Activated naive CD4-positive, alpha-beta T cell treated with anti-CD3 and anti-CD28 coated beads, Interleukin-2, amount 50 U/mL, for 72 hours (primary cell): ENCODE measurements at places on chromosomes 7 and 10.
A peak's percentile ranks its signal among the peaks of the same experiment; 100 is the strongest.

DNA sequence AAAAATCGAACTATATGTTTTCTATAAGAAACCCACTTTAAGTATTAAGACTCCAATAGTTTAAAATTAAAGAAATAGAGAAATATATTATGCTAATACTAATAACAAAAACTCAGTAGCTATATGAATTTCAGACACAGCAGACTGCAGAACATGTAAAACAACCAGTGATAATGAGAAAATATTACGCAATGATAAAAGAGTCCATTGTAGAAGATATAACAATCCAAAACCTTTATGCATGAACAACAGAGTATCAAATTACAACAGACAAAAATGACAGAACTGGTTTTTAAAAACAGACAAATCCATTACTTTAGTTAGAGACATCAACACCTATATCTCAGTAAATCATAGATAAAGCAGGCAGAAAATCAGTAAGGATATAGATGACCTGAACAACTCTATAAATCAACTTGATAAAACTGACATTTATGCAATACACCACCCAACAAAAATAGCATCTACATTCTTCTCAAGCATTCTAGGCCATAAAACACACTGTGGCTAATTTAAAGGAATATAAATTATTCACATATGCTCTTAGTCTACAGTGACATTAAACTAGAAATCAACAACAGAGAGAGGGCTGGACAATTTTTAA is 669.5 kb upstream of the GHITM start:
- no peak for DNase-seq

DNA sequence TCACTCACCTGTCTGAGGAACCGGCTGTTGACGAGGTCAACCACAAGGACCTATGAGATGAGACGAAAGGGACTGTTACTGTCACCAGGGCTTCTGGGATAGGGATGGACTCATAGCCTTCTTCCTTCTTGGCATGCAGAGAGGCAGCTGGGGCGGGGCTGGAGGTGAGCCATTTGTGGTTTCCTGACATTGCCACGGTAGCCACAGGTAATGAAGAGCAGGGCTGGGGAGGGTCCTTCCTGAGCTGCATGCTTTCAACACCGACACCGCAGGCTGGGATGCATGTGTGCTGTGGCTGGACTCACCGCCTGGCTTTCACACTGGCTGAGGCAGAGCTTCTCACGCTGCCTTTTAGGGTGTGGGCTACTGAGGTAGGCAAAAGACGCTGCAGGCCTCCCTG is 46.4 kb upstream of the MKRN1 start:
- no peak for DNase-seq

GRCh38 chr10:102678842-102679289 is 34.6 kb downstream of the TRIM8 start:
- no peak for DNase-seq

GRCh38 chr7:98165827-98166667 is 45.2 kb upstream of the BHLHA15 start:
- peak; percentile 67 for DNase-seq

- no peak for DNase-seq
Observed at GRCh38 chr7:128352153-128352537, 8.4 kb upstream of the RBM28 start.
